ENCODE measurements at places on chromosomes 3 and 15. TPM values are rescaled to one million over a fixed set of nuclear protein-coding genes. Genes with fewer than 3 reads are reported as not detected.

STRA6 gene
- total RNA-seq: not detected

GRCh38 chr3:195563317-195563716 lies 20.2 kb upstream of the PPP1R2 start:
- no peak for DNase-seq

RARRES1 gene
- total RNA-seq: 0.97 TPM

- peak; percentile 76 for DNase-seq
Observed at GRCh38 chr3:169764312-169764881, 463 bp downstream of the TERC start.

DNA sequence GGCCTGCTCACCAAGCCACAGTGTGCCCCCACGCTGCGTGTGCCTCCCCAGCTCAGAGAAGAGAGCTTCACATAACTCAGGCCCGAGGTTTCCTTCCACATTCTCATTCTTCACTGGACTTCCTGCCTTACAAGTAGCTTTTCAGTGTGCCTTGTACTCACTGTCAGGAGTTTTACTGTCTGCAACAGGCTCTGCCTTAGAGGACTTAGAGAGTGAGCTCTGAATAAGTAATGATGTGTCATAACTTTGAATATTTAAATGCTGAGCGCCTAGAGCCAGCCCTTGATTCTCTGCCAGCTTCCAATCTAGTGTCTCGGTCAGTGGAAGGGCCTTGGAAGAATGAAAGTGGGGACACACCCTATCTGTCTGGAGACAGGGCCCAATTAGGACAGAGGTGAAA lies 41.8 kb downstream of the ITGB5 start:
- no peak for DNase-seq

GOLGA8M gene
- total RNA-seq: 0.38 TPM

- no peak for DNase-seq
Observed at GRCh38 chr3:14335774-14336748, 66.3 kb upstream of the SLC6A6 start.

ANKRD34C gene
- total RNA-seq: not detected

KCNMB3 gene
- total RNA-seq: 0.78 TPM

GRCh38 chr3:143532091-143532490 lies 316.2 kb downstream of the SLC9A9 start:
- DNase-seq: no peak

- DNase-seq: no peak
Observed at GRCh38 chr3:28982906-28983305, 298.0 kb upstream of the RBMS3 start.

OCA2 gene
- 0.52 TPM for total RNA-seq

- no peak for DNase-seq
Observed at GRCh38 chr15:74468341-74469032, 7.5 kb upstream of the UBL7 start.

GRCh38 chr3:40453933-40454332 lies 3.2 kb upstream of the RPL14 start:
- DNase-seq: no peak

DNA sequence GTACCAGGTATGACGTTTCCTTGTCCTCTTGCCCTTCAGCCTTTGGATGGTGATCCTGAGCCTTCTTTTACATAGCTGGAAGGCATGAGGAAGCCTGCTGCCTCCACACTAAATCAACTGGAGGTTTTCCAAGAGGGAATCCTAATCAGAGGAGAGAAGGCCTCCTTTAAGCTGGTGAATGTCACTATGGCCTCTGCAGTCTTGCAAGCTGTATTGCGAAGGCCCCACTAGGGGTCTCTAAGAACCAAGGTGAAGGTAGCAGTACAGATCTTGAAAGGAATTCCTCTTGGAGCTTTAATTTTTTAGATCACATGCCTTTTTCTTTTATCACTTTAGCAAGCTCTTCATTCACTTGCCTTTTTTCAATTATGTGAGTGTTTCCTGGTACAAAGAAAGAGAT lies 119.2 kb downstream of the GHSR start:
- DNase-seq: no peak

DNA sequence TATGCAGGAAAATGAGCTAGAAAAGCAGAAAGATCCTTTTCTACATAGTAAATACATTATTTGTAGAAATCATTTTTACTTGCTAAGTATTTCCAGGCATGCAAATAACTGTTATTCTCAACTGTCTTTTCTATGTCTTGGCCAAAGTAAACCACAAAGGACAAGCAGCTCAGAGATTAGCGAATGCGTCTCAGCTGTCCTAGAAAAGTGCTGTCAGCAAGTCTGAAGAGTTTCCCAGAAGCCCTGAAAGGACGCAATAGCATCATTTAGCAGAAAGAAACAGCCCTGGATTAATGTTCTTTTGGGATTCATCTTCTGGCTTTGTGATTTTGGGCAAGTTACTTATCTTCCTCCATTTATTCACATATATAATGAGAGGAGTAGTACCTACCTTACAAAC lies 100.3 kb downstream of the ZIC1 start:
- no peak for DNase-seq

GASK1A gene
- 1.5 TPM for total RNA-seq

CD200R1 gene
- 0.61 TPM for total RNA-seq

DNA sequence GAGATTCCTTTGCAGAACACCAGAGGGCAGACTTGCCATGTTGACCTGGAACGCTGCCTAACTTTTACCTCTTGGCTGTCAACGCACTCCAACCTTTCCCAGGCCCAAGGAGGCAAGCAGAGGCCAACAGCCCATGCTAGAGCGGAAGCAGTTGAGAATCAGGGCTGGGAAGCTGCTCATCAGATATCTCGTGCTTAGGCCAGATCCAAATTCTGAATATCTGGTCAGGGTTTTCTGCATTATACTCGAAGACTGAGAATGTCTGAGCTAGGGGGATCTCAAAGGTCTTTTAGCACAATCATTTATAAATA lies 2.5 kb downstream of the XIRP1 start:
- no peak for DNase-seq

DNA sequence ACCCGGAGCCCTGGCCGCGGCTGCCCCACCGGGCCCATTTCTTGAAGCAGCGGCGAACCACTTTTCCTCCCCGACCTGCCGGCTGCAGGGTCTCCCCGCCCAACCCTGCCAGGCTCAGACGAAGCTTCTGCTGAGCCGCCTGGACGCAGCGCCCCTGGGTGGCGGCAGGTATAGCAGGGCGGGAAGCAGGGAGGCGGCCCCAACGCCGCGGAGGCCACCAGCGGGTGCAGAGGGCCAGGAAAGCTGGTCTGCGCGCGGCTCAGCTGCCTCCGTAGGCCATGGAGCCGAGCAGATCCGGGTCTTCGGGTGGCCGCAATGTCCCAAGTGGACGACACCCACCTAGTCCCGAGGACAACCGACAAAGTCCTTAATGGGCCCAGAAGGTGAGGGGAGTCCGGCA lies 21.9 kb upstream of the SRPRB start:
- DNase-seq: no peak

GRCh38 chr3:76656531-76657070 lies 383.3 kb upstream of the ROBO2 start:
- no peak for DNase-seq

DNA sequence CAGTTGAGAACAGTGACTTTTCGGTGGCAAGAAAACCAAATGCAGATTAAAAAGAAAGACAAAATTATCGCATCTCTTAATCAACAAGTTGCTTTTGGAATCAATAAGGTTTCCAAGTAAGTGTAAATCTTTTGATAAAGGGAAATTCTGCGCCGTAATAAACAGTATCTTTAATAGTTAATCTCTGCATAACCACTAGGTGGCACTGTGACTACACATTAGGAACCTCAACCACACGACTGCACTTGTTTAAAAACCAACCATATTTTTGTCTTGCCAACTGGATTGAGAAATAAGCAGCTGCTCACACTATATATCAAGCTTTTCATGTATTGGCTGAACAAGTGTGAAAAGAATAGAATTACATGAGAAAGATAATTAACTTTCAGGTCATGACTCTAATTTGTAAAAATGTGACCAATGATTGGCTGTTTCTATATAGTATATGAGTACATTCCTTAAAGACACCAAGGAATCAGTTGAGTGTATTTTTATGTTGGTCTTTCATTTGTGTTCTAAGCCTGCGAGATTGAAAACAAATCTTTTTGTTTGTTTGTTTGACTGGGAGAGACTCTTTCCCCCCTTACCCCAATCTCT lies 72.7 kb downstream of the DZIP3 start:
- no peak for DNase-seq

- no peak for DNase-seq
Observed at GRCh38 chr3:123745184-123745855, 138.8 kb downstream of the MYLK start.

DNA sequence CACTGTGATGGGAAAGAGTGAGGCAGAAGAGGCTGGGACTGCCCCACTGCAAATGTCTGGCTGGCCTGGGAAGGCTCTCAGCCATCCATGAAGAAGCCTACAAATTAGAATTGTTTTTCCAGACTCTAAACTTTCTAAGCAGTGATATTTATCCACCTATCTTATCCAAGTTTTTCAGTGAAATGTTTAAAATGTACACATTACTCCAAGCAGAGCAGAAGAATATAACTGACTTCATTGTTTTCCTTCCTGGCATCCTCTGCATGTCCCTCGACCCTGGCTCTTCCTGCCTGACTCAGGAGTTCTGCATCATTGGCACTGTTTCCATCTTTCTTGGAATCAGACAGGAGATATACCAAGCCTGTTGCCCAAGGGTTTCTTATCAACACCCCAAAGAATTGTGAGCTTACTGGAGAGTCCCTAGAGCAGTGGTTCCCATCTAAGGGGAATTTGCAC lies 401.5 kb upstream of the PROK2 start:
- DNase-seq: no peak

GRCh38 chr15:67033012-67033411 lies 32.4 kb upstream of the SMAD3 start:
- no peak for DNase-seq

- peak; percentile 85 for DNase-seq
Observed at GRCh38 chr3:9769426-9770275, at the start of gene CAMK1. TSS of gene CAMK1 (minus strand) at chr3:9769947. CDS start at chr3:9767749, 2,198 bp downstream.

DNA sequence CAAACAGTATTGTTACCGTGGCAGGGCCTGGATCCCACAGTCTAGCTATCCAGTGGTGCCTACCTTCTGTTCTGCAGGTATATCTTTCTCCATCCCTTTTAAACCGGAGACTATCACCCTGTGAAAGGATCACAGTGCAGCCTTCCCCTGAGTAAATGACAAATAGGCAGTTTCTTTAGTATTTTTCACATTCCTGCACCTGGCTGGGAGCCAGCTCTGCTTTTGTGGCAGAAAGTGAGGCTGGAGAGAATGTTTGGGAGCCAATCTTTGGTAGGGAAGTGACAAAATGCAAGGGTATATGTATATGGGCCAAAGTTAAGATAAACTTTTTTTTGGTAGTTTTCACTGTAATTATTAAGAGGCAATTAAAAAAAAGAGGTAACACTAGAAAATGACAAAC lies 54.8 kb downstream of the ARHGEF26 start:
- DNase-seq: no peak

- no peak for DNase-seq
Observed at GRCh38 chr3:48679411-48680391, 6.0 kb downstream of the NCKIPSD start.

GRCh38 chr15:58190419-58190818 lies 52.2 kb downstream of the AQP9 start:
- no peak for DNase-seq

- no peak for DNase-seq
Observed at GRCh38 chr3:58645726-58646125, 20.8 kb downstream of the FAM3D start.

SLCO2A1 gene
- 5.2 TPM for total RNA-seq

GAP43 gene
- total RNA-seq: not detected

DNA sequence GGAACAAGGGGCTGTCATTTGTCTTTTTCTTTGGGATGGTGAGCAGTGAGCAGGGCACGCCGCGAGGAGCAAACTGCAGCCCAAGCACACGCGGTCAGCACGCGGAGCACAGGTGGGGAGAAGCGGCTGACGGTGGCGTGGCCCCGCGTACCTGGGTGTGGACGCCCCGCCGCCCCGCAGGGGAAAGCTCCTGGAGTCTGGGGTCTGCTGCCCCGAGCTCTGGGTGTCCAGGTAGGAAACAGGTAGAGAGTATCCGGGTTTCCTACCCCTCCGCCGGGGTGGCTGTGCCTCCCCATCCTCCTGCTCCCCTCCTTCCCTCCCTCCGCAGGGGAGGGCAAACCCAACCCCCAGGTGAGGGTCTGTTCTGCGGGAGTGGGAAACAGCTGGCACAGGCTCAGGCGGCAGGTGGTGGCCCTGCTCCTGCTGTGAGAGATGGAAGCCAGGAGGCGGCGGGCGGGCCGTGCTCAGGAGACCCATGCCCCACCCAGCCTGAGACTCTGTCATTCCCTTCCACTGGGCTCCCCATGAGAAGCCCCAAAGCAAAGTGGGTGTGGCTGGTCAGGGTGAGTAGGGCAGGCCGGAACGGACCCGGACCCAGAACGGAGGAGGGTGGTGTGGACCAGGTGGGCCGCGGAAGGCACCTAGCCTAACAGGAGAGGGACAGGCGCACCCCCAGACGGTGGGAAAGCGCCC lies 56.9 kb upstream of the CGNL1 start:
- DNase-seq: no peak

DNA sequence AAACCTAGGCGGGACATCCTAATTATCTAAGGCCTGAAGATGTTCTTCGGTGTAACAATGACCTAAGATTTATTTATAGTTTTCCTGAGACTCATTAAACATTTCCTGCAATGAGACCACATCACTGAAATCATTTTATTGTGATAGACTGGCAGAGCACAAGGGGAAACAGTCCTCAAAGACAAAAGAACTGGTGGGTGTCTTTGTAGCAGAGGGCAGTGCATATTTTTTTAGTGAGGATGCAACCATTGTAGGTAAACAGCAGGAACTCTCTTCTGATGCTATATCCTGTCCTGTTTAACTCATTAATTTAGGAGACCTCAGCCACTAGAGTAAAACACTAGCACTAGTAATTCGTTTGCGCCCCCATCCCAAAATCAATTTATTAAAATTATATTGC lies 100.0 kb downstream of the MAGI1 start:
- DNase-seq: no peak

GRCh38 chr3:52456800-52457183 lies 1.4 kb downstream of the NISCH start:
- no peak for DNase-seq

DNA sequence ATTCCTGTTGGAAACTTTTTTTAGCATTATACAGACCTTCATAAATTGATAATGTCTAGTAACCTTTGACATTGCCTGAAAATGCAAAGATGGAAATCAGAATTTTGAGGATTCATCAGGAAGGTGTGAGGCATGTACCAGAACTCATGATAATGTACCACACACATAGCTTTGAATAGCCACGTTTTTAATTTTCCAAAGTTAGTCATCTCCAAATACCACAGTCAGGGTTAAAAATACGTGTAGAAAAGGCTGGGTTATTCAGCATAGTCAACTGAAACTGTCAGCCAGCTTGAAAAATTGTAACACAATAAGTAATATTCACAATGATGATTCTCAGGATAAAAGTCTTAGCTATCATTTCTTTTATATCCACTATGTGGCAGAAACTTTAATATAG lies 102.0 kb upstream of the THRB start:
- DNase-seq: no peak

GRCh38 chr3:64586952-64587351 lies 100.8 kb downstream of the ADAMTS9 start:
- no peak for DNase-seq

NFKBIZ gene
- 11.0 TPM for total RNA-seq

- no peak for DNase-seq
Observed at GRCh38 chr3:128878556-128879124, 780 bp upstream of the ACAD9 start.

CALML4 gene
- 1.0 TPM for total RNA-seq

Measured in psoas muscle (tissue), 8 donors.